Stimulated activated CD4-positive, alpha-beta T cell treated with anti-CD3 and anti-CD28 coated beads, TNF-alpha, amount 100 ng/mL, for 4 hours (primary cell): ENCODE measurements at places on chromosomes 5 and 9.

- DNase-seq = no peak
These were observed 62.0 kb downstream of the ANKRD33B start for GRCh38 chr5:10625700-10626472.

GRCh38 chr5:55429613-55430253 lies 105.0 kb downstream of the PLPP1 start:
- no peak for DNase-seq

- no peak for DNase-seq
These were observed 193.4 kb upstream of the NR4A3 start for GRCh38 chr9:99628285-99628684.

DNA sequence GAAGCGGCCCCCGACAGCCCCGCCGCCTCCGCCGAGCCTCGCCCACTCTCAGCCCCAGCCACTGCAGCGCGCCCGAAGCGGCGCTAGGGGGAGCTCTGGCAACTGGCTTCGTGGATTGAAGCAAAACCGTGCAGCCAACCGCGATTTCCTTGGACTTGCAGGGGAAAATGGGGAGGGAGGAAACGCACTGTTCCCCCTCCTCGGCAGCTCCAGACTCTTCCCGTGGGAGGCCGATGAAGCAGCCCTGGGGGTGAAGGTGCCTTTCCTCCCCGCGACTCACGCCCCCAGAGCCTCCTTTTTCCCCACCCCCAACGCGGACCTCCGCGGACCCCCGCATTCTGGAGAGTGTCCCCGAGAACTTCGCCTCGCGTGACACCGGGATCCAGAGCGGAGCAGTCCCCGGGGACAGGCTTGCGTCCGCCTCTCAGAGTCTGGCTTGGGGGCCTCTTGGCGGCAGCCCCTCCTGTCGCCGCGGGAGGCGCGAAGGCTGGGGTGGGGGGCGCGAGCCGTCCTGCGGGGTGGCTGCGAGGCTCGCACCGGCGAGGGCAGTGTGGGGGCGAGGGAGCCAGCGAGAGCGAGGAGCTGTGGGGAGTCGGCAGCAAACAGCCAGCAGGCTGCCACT lies 3.8 kb downstream of the IER5L start:
- peak; percentile 72 for DNase-seq

DNA sequence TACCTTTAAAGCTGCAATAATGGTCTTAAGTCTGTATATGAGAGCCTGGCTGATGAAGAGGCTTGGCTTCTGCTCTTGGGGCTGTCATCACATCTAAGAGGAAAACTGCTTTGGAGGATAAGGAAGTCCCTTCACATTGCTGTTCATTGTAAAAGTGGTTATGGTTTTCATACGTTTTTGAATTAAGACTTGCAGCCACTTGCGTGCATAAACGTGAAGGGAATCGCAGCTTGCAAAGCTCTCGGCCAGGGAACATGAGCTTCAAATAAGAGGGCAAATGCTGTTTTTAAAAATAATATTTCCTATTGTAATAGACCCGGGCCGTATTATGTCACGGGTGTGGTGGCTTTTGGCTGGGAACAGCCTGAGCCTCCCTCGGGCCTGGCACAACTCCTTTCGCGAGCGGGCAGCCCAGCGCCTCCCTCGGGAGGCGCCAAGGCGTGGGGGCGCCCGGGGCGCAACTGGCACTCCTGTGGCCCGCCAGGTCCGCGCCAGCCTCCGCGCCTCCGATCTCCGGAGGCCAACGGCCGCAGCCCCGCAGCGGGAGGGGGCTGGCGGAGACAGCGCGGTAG lies 538 bp upstream of the ARHGEF28 start:
- no peak for DNase-seq

GRCh38 chr5:218457-219291 lies 554 bp downstream of the SDHA start:
- no peak for DNase-seq

DNA sequence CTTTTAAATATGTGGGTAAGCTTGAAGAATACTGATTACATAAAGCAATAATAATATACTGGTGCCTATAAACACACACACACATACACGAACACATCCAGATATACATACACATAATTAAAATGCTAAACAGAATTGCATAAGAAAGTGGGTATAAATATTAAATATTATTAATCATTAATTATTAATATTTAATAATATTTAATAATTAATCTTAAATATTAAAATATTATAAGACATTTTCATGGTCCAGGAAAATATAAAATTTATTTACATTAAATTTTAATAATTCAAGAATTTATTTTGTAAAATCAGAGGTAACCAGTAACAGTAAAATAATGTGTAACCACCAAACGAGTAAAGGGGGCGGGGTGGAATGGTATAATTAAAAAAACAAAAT lies 178.3 kb downstream of the TMEM232 start:
- no peak for DNase-seq
